ENCODE measurements at places on chromosomes 6 and 20.

DNA sequence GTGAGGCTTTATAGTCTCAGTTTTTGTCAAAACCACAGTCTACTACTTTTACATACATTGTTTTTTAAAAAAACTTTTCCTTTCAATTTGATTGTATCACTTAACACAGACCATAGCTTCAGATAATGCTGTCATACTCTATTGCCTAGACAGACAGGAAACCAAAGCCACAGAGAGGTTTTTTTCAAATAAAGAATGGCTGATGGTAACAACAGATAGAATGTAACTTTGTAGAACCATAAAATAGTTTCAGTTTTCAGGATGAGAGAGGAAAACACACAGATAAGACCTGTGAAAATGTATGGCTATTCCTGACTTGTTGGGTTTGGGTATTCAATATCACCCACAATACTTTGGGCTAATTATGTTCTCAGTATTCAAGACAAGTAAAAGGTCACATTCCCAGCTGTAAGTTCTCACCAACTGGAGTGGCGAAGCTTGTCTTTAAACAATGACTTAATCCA is 94.0 kb downstream of the ADGRG6 start:
- DNase-seq, result no peak

DNA sequence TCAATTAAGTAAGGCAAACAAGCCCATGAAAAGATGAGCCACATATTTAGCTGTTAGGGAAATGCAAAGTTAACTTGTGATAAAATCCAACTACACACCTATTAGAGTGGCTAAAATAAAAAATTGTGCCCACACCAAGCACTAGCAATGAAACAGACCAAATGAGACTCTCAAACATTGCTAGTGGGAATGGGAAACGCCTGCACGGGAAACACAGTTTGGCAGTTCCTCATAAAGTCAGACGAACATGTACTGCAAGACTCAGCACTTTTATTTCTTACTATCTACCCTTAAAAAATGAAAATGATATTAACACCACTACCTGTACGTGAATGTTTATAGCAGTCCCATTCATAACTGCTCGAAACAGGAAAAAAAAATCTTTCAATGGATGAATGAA is 392.1 kb upstream of the NOX3 start:
- no peak for DNase-seq

- DNase-seq, result no peak
Measured at GRCh38 chr6:34447386-34447785, 18.5 kb upstream of the PACSIN1 start.

GRCh38 chr6:15653581-15653980 is 9.2 kb downstream of the DTNBP1 start:
- DNase-seq, result no peak

- peak; percentile 26 for DNase-seq
Measured at GRCh38 chr6:139549561-139550070, 175.2 kb upstream of the CITED2 start.

DNA sequence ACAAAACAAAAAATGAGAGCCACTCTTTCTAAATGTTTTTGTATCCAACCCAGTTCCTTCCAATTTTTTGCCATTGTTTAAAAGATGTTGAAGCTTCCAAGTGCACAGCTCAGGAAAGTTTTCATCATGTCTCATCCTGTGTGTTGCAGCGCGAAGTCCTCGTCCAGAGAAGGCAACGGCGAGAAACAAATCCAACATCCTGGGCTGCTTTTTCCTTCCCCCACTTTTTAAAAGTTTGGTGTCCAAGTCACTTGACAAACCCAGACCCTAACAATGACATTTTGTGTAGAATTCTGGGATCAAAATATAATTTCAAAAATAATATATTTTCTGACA is 92.3 kb downstream of the ANKRD60 start:
- no peak for DNase-seq

DNA sequence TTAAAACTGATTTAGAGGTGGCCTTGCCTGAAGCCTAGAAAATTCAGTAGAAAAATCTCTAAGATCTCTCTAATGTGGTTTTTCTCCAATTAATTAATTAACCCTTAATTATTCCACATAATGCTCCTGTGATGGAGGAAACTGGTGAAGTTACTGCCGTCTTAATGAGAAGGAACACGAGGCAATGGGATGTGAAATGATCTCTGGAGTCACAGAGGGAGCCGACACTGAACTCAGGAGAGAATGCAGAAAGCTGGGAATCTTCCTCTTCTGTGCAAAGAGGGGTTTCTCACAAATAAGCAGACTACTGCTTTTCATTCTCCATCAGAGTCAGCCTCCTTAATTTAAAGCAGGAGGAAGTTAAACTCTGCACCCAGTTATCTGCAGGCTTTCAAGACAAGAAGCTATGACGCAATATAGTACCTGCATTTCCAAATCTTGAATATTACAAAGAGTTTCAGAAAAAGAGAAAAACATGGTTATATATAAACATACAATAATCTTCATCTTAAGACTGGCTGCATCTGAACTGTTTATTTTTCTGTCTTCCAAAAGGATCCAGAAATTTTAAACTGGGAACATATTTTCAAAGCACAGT is 18.1 kb upstream of the SNRPB2 start:
- DNase-seq, result no peak

DNA sequence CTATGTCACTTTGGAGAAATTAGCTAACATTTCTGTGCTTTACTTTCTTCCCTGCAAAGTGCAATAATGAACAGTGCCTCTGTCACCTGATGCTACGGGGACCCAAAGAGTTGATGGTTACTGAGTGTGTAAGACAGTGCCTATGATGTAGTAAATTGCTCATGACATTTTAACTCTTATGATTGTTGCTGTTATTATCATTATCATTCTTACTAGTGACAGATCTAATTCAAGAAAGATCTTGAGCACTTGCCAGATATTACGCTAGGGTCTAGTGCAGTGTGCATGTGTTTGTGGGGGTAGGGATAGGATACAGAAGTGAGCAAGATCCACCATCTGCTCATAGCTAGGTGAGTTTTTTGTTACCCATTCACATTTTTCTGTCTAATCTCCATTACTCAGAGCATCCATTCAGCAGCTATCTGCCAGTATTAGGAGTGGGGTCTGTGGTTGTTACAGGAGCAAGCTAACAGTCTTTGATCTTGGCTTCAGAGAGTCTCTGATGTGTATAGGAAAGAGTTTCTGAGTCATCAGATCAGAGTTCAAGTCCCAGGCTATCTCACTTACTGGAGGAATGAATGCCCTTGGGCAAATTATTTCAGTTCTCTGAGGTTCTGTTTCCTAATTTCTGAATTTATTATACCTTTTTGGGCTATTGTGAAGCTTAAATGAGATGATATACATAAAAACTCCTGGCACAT is 33.1 kb upstream of the DAAM2 start:
- DNase-seq, result no peak

DNA sequence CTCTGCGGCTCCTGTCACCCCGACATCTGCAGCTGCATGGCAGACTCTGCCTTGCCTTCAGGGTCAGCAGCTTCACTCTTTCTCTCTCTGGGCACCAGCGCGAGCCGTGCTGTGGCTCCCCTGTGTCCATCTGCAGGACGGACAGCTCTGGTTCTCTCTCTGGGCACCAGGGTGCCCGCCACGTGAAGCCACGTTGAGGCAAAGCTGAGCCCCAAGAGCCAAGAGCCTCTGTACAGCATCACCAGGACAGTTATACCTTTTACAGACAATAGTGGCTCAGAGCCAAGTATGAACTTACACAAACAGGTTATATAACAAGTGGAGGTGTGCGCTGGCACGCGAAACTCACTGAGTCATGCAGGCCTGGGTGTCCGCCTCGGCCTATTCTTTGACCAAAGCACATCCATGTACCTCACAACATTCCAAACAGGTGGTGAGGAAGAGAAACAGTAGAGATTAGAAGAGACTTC is 50.8 kb downstream of the FAM50B start:
- no peak for DNase-seq

GRCh38 chr20:9093218-9093957 is 24.5 kb downstream of the PLCB4 start:
- no peak for DNase-seq

- DNase-seq, result no peak
Measured at GRCh38 chr6:7173843-7174503, 66.2 kb downstream of the RREB1 start.

DNA sequence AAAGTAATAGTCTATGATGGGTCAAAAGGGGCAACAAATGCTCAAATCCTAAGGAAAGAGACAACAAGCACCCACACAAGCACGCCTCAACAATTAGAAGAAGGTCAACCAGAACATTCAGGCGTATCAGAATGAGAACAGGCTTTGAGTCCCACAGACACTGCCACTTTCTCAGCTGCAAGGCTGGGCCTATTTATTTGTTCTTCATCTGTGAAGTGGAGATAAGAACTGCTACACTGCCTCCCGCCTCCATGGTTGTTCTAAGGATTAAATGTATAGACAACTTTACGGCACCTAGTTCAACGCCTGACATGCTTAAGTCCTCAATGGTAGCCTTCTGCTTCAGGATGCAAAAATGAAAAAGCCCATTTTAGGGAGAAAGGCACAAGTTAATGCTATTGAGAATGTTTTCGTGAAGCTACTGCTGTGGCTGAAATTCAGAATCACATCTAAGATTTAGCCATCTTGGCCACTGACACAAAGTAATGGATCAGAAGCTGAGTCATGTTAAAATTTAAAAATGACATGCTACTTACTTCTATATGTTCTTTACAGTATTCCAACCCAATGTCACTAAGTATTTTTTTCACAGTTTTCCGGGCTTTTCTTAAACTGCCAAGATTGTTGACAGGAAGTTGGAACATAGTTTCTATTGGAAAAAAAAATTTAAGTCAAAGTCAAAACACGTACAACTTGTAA is 27.7 kb downstream of the ADNP start:
- DNase-seq, result no peak

- DNase-seq, result no peak
Measured at GRCh38 chr6:136439514-136440190, 110.6 kb downstream of the MAP7 start.

- no peak for DNase-seq
Measured at GRCh38 chr6:40383348-40384115, 203.6 kb downstream of the LRFN2 start.

- DNase-seq, result no peak
Measured at GRCh38 chr6:13027207-13027606, 301.1 kb downstream of the TBC1D7 start.

DNA sequence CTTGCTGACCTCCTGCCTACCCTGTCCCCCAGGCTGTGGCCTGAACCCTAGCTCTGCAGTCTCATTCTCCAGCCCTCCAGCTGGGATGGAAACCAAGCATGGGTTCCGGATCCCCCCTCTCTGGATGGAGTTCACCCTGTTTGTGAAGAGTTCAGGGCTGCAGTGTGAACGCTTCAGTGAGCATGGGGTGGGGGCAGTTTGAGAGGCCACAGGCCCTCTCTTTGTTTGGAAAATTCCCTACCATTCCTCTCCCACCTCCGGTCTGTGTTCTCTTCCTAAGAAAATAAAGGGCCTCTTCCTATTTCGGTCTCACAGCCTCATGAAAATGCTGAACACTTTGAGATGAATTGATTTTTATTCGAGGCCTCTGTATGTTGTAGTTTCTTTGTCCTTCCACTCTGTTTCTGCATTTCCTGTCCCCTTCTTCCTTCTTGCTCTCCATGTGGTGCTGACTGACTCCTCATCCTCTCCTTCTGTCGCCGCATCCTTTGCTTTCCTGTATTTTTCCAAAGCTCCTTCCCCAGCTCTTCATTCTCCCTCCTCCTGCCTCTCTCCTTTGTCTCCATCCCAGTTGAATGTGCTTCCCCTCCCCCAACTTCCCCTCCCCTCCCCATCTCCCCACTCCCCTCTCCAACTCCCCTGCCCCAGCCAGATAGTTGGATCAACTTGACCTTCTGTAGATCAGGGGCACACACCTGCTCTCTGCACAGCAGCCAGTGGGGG is 2.4 kb upstream of the KCNK5 start:
- no peak for DNase-seq

GRCh38 chr20:19786311-19786710 is 28.3 kb downstream of the RIN2 start:
- DNase-seq, result peak; percentile 70

- DNase-seq, result no peak
Measured at GRCh38 chr6:112535816-112536215, 188.7 kb downstream of the RFPL4B start.

DNA sequence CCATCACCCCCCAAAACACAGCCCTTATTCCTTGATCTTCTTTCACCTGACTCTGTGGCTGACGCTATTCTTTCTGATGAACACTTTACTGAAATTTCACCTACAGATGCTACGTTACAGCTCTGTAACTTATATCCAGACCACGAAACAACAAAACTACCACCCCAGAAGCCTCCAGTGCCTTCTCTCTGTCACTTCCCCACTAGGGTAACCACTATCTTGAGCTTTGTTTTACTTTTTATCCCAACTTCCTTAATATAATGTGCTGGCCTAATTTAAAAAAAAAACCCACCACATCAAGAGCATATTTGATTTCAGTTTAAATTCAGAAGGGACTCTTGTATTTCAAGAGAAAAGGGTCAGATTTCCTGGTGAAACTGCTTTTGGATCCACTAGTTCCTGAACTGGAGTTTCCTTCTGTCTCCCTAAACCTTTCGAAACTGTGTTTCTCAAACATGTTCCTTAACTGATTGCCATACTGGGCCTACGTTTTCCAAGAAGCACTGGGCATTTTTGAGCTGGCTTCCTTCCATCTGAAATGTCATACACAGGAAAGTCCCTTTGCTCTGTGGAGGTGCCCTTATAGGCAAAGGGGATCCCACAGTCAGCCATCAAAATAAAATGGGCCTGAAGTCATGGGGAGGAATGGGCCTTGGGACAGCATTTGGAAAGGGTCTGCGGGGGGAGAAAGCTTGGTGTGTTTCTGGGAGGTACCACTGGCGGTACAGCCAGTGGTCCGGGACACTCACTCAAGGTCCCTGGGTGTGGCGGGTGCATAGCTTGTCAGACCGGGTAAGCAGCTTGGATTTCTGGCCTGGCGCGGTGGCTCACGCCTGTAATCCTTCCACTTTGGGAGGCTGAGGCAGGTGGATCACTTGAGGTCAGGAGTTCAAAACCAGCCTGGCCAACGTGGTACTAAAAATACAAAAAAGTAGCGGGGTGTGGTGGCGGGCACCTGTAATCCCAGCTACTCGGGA is 25.8 kb upstream of the RTF2 start:
- DNase-seq, result no peak

GRCh38 chr6:100353276-100354015 is 111.3 kb downstream of the SIM1 start:
- DNase-seq, result peak; percentile 71

GRCh38 chr20:37911261-37911660 is 8.3 kb downstream of the VSTM2L start:
- DNase-seq, result no peak

GRCh38 chr20:24443436-24443835 is 26.0 kb upstream of the SYNDIG1 start:
- DNase-seq, result no peak

- DNase-seq, result peak; percentile 44
Measured at GRCh38 chr6:84738996-84739865, 25.2 kb downstream of the TBX18 start.

GRCh38 chr20:50417023-50417329 is 93.2 kb upstream of the PTPN1 start:
- DNase-seq, result no peak

DNA sequence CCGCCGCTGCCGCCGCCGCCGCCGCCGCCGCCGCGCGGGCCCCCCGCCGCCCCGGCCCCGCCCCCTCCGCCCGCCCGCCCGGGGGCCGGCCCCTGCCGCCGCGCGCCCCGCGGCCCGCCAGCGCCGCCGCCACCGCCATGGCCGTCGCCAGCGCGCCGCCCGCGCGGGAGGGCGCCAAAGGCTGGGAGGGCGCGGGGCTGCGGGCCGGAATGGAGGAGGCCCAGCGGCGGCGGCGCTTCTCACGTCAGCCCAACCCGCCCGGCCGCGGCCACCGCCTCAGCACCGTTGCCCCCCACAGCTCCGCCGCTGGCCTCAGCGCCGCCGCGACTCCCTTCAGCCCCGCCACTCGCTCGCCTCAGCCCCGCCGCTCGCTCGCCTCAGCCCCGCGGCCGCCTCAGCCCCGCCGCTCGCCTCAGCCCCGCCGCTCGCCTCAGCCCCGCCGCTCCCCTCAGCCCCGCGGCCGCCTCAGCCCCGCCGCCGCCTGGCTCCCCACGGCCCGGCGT is 258 bp downstream of the PHF10 start:
- peak; percentile 48 for DNase-seq
